CD8-positive, alpha-beta memory T cell (primary cell): ENCODE measurements at places on chromosomes 1 and 21. TPM values are rescaled to one million over a fixed set of nuclear protein-coding genes. Genes with fewer than 3 reads are reported as not detected.

GRCh38 chr1:7407980-7408770 lies 362.9 kb upstream of the VAMP3 start:
- DNase-seq, result no peak

Gene SPOCD1
- 0.18 TPM for total RNA-seq

Gene HES2
- total RNA-seq, result 0.35 TPM

Gene NVL
- 41.6 TPM for total RNA-seq

Gene IL22RA1
- total RNA-seq, result not detected

DNA sequence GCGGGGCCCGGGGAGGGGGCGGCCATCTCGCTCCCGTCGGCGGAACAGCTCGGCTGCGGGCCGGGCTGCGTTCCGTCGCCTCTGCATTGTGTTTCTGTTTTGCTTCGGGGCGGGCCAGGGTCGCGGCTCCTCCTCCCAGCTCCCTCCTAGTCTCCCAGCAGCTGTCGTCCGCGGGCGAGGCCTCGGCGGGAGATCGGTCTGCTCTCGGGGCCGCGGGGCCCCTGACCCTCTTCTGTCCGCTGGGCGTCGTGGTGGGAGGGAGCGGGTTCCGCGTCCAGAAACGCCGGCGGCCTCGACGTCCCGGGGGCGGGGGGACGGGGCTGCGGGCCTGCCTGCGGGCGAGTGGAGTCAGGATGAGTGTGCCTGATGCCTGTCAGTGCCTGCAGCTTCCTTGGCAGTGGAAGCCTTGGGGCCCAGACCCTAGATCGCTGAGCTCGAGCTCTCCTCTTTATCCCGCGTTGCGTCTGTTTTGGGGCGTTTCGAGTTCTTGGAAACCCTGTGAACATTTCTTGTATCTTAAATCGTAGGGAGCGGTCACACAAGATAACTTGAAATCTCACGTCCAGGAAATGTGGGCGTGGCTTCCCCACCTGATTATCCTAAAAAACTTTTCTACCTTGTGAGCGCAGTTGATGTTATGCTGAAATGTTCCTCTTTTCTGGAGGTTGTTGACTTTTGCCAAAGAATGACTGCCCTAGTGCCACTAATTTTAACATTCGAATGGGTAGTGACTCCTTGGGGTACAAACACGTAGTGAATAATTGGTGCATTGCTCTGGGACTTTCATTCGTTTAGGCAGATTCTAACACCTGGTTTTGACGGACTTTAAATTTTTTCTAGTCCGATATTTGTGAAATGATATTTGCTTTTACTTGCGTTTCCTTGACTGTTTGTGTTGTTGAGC lies 676 bp downstream of the MORC3 start:
- DNase-seq, result no peak

GRCh38 chr1:119667173-119667572 lies 19.1 kb upstream of the ZNF697 start:
- no peak for DNase-seq

Gene TMEM81
- total RNA-seq, result 4.6 TPM

GRCh38 chr1:221704306-221704705 lies 37.6 kb downstream of the DUSP10 start:
- no peak for DNase-seq

- DNase-seq, result no peak
Observed at GRCh38 chr21:38652396-38652795, 153.3 kb upstream of the ETS2 start.

Gene PLA2G2A
- total RNA-seq, result not detected

DNA sequence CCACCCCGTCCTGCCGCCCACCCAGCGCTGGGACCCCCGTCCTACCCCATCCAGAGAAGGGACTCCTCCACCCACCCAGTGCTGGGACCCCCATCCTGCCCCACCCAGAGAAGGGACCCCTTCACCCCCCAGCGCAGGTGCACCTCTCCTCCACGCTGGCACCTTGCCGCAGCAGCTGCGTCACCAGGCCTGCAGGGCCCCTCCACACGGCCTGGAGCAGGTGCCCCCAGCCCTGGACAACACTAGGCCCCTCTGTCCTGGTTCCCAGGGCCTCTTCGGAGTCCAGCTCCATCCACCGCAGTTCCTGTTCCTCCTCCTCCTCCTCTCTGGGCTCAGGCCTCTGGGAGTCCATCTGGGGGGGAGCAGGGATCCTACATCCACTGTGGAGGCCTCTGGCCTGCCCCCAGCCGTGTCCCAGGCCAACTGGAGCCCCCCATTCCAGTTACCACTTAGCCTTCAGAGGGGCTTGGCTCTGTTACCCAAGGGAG lies 378 bp downstream of the ANKRD65 start:
- no peak for DNase-seq

DNA sequence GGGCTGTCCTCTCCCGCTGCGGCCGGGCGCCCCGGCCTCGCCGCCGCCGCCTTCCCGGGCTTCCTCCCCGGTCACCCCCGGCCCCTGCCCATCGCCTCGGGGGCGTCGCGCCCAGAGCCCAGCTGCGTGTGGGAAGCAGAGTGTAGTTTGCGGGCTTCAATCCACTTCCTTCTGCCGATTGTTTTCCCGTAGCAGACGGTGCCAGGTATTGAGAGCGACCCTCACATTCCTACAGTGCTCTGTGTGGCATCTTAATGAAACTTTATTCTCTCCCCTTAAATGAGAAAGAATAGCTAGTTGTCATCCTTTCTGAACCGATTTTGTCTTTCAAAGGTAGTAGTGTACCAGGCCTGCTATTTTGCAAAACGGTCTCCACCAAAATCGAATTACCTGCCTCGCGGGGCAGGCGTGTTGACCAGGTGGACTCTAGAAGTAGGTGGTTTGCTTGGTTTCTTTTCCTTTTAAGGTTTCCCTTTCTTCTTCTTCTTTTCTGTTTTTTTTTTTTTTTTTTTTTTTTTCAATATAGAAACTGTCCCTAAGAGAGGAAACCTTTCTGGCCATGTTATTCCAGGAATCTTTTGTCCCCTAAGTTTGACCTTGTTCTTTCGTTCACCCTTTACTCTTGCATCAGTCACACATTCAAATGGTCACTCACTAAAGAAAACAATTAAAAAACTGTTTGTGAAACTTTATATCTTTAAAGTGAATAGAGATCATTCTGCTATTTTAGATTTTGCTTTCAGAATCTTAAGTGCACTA lies 881 bp downstream of the USP25 start:
- DNase-seq, result no peak

- DNase-seq, result no peak
Observed at GRCh38 chr1:87084244-87084836, 169.9 kb downstream of the HS2ST1 start.

DNA sequence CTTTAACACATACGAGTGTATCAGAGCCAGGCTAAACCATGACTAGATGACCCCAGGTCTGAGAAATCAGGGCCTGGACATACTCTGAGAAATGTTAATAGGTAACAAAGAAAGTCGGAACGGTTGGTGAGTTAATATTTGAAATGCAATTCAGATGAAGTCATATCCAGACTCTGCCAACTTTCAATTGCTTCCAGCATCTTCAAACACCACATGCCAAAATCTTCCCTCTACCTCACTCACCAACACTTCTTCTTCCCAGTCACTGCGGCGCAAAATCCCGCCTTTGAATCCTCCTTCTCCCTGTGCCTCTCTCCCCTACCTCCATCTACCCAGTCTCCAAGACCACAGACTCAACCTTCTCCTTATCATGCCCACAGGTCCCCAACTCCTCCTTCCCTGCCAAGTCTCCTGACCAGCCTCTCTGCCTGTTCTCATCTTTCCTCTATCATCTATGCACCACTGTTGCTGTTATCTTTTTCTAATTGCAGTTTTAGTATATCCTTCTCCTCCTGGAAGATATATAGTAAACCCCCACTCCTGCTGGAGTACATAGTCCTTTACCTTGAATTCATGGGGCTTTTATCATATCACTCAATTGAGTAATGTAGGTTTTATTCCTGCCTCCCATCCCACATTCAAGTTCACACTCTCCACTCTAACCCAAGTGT lies 41.3 kb downstream of the ZBTB18 start:
- no peak for DNase-seq

Gene SMG7
- total RNA-seq, result 72.7 TPM
